Hindlimb muscle (tissue), 1 donor: ENCODE measurements at places on chromosomes 3 and 15. TPM values are rescaled to one million over a fixed set of nuclear protein-coding genes. Genes with fewer than 3 reads are reported as not detected.

Gene CTXN2
- not detected for polyA plus RNA-seq

Gene PTX3
- polyA plus RNA-seq, result 10.1 TPM

Gene GREM1
- polyA plus RNA-seq, result 3.3 TPM

DNA sequence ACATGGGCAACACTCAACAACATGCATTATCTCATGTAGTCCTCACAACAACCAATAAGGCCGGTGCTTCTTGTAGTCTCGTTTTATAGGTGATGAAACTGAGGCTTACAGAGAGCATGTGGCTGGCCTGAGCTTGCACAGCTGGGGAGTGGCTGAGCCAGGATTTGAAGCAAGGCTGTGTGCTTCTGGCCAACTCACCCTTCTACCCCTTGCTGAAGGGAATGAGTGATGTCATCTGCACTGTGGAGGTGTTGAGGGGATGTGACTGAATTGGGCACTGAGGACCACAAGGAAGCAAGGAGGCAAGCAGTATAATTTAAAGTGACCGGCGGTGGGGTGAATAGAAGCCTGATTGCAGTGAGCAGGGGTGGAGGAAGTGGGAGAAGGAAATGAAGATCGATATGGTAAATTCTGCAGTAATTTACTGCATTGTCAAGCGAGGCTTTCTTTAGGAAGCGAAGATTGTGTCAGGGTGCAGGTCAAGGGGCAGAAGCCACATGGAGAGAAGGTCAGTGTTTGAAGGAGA is 62.3 kb downstream of the MINAR1 start:
- DNase-seq, result no peak

Gene TRPM1
- not detected for polyA plus RNA-seq

DNA sequence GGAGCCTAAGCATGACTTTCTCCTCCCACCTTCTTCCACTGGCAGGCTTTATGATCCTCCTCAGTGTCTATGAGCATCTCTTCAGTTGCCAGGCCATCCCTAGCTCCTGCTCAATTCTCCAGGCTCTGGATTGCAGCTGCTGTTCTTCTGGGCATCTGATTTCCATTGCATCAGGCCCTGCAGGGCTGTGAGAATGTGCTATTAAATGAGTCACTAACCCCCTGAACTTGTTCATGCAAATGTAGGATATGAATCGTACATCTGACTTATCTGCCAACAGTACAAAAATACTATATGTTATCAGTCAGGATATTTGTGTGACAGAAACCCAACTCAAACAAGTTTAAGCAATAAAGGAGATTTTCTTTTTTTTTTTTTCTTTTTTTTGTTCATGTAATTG is 11.9 kb downstream of the GPR176 start:
- DNase-seq, result no peak

GRCh38 chr15:78540871-78541743 is 863 bp downstream of the PSMA4 start:
- no peak for DNase-seq

Gene SCN11A
- 4.0 TPM for polyA plus RNA-seq

Gene NCK1
- 29.0 TPM for polyA plus RNA-seq

Gene SERPINI1
- 7.6 TPM for polyA plus RNA-seq

GRCh38 chr15:99712415-99712814 is 20.8 kb downstream of the LYSMD4 start:
- DNase-seq, result no peak

DNA sequence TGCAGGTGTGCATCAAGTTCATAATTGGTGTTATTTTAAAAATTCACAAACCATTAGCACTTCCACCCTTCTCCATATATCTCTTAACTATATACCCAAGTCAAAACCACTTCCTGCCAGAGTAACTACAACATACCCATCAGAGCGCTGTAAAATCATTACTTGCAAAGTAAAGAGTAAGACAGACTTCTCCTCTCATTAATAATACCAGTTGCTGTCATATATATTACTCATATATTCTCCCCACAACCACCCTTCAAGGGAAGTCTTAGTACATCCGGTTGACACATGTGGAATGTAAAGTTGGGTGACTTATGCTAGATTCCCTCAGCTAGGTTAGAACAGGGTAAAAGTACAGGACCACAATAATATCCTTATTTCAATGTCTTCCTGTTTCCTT is 5.6 kb downstream of the TERC start:
- no peak for DNase-seq

DNA sequence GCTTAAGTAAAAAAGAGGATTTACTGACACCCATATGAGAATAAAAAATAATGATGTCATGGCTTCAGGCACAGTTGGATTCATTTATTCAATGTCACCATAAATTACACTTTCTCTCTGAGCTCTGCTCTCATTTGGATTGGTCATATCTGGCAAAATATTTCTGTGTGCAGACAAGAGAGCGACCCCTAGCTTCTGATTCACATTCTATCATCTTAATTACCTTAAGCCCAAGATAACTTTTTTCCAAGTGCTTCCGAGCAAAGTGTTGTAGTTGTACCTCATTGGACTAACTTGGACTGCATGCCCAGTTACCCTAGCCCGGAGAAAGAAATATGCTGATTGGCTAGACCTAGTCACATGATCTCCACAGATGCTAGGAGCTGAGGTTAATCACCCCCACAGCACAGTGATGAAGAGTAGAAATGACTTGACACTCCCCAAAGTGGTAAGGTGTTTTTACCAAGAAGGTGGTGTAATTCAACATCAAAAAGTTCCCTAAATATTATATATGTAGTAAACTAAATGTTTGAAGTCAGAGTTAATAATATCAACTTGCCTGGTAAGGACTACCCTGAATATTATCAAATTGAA is 552.2 kb upstream of the SUCLG2 start:
- DNase-seq, result no peak

Gene CAV3
- 337 TPM for polyA plus RNA-seq

Gene ECE2
- polyA plus RNA-seq, result not detected

DNA sequence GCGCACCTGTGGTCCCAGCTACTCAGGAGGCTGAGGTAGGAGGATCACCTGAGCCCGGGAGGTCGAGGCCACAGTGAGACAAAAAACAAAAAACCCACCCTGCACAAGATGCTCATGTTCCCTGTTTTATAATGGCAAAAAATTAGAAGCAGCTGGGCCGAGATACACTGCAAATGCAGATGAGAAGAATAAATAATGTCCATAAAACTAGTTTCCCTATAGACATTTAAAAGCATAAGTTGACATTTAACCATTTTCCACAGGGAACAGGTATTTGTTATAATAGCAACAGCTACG is 537 bp upstream of the SCAP start:
- no peak for DNase-seq

Gene SNX22
- 0.97 TPM for polyA plus RNA-seq

- no peak for DNase-seq
Measured at GRCh38 chr3:194064380-194065332, 71.3 kb upstream of the HES1 start.

- no peak for DNase-seq
Measured at GRCh38 chr3:145869958-145870357, 291.0 kb downstream of the PLOD2 start.

Gene ADIPOQ
- polyA plus RNA-seq, result 7.3 TPM

GRCh38 chr15:48720646-48721045 is 75.1 kb upstream of the FBN1 start:
- no peak for DNase-seq

DNA sequence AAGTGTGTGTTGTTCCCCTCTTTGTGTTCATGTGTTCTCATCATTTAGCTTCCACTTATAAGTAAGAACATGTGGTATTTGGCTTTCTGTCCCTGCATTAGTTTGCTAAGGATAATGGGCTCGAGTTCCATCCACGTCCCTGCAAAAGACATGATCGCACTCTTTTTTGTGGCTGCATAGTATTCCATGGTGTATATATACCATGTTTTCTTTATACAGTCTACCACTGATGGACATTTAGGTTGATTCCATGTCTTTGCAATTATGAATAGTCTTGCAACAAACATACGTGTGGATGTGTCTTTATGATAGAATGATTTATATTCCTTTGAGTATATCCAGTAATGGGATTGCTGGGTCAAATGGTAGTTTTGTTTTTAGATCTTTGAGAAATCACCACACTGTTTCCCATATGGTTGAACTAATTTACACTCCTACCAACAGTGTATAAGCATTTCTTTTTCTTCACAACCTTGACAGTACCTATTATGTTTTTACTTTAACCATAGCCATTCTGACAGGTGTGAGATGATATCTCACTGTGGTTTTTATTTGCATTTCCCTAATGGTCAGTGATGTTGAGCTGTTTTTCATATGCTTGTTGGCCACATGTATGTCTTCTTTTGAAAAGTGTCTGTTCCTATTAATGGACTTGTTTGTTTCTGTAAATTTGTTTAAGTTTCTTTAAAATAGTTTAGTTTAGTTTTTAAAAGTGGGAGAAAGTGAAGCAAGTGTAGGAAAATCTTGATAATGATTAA is 21.9 kb upstream of the SLC30A4 start:
- DNase-seq, result no peak

- no peak for DNase-seq
Measured at GRCh38 chr3:8981296-8981695, 18.0 kb upstream of the RAD18 start.

GRCh38 chr3:62876064-62876463 is 848 bp upstream of the CADPS start:
- peak; percentile 23 for DNase-seq

DNA sequence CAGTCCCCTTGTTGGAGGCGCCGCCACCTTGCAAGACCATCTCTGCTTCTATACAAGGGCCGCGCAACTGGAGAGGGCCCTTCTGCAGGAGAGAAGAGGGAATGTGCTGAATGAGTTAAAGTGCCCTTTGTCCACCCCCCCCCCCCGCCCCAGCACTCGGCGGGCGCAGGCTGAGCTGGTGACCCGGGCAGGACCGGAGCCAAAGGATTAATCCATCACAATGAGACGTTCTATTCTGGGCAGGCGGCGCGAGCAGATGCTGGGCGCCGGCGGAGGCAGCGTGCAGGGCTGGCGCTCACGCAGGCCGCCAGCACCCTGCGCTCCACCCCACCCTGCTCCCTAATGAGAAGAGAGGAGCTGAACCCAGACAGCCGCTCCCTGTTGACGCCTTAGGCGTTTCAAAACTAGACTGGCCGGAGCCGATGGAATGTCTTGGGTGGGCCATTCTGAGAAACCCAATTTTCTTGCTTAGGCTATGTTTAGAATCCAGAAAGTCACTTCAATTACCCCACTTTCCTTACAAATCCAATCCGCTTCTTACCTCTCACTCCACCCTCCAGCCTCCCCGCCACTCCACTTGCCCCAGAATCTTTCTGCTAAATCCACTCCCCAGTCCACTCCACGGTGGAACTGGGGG is 32.9 kb downstream of the GJD2 start:
- DNase-seq, result peak; percentile 34

- DNase-seq, result no peak
Measured at GRCh38 chr3:185330644-185331043, 32.3 kb upstream of the MAP3K13 start.

DNA sequence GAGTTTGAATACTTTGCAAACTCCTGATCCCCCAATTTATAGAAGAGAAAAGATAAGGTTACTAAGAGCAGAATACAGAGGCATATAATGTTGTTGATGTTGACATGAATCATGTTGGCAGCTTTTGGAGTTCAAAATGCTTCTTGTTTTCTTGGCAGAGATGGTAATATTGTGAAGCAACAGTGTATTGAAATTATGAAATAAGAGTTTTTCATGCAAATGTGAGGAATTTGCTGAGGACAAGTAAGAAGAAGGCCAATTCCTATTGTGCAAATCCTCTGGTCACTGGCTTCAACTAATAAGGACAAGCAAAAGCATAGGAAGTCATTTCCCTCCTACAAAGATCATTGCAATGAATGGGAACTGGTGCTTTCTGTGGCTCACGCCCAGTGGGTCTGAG is 126.9 kb upstream of the CHL1 start:
- DNase-seq, result no peak

DNA sequence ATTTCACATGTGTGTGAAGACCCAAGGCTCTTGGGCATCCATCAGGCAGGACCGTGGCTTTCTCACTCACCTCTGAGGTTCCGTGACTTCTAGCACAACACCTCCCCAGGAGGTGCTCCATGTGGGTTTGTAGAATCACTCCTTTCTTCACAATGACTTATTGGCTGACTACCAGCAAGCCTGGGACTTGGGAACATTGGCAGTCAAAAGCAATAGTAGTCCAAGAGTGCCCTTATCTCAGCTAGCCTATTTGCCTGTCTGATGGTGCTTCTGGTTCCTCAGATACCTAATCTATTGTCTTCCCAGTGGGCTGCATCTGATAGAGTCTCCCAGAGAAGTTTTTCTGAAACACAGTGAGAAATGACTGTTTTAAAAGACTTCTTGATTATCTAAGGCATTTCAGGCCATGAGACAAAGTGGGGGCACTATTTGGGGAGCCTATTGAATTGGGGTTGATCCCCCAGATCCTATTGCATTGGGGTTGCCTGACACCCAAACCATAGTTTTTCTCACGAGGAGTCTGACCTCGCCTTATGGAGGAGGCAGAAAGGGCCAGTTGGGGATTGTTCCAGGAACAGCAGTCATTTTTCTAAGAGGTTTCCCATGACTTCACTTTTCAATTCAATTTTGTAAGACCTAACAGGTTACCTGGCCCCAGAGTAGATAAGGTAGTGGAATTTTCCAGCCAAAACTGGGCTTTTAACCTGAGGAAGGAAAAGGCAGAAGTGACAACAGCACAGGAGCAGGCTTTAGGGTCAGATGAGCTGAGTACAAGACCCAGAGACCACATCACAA is 88.0 kb downstream of the CYP19A1 start:
- DNase-seq, result no peak

GRCh38 chr3:140552403-140552802 is 125.5 kb upstream of the TRIM42 start:
- DNase-seq, result no peak

GRCh38 chr3:5014391-5014790 is 35.2 kb downstream of the BHLHE40 start:
- DNase-seq, result no peak

DNA sequence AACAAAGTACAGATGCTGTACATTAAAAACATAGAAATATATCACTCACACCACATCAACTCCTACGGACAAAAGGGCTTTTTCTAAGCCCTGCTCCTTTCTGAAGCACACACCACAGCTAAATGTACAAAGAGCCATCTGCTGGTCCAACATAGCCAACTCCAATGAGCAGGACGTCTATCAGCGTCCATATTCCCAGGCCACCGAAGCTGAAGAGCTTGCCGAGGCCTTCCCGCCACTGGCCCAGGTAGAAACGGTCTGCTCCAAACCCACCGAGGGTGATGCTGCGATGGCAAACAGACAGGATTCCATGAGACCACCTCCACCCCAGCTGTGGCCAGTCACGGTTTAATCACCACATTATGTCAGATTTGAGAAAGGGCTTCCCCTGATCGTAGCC is 9.8 kb downstream of the TM2D3 start:
- DNase-seq, result no peak

Gene GRM2
- 0.43 TPM for polyA plus RNA-seq

Gene DPPA2
- not detected for polyA plus RNA-seq

DNA sequence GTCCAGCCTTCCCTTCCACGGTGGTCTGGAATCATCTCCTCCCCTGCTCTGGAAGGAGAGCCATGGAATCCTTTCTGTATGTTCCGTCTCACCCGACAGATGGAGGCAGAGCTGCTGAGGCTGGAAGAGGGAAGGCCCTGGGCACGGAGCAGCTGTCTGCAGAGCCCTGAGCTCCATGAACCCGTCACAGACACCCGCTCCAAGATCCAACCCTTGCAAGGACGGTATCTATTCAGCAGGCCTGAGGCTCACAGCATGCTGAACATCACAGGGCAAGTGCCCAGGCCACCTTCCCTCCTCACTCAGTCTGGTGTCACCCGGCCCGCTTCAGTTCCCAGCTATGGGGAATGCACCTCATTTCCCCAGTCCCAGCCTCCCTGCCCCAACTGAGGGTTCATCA is 103.9 kb downstream of the LRIG1 start:
- no peak for DNase-seq
